Ovary (tissue), 10 donors: ENCODE measurements at places on chromosomes 7 and 10. TPM values are rescaled to one million over a fixed set of nuclear protein-coding genes. Genes with fewer than 3 reads are reported as not detected.
A peak's percentile ranks its signal among the peaks of the same experiment; 100 is the strongest.

DNA sequence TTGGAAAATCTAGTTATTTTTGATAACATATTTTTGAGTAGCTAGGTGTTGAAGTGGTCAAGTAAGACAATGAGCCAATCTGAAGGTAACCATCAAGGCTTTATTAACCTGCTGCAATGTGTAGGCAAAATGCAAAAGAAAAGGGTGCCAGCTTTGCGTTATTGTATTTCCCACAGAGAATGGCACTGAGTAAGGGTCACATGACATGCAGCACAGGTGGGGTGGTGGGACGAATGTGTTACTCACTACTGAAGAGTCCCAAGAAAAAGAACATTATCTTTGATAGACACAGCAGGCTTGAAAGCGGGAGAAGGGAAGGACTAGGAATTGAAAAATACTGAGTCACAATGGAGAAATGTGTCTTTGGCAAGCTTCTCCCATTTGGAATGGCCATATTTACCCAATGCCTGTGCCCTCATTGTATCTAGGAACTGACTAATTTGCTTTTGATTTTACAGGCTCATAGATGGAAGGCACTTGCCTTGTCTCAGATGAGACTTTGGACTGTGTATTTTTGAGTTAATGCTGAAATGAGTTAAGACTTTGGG lies 898.6 kb upstream of the POT1 start:
- no peak overlapping the region for H3K4me3 ChIP-seq
- no peak overlapping the region for H3K27ac ChIP-seq

DNA sequence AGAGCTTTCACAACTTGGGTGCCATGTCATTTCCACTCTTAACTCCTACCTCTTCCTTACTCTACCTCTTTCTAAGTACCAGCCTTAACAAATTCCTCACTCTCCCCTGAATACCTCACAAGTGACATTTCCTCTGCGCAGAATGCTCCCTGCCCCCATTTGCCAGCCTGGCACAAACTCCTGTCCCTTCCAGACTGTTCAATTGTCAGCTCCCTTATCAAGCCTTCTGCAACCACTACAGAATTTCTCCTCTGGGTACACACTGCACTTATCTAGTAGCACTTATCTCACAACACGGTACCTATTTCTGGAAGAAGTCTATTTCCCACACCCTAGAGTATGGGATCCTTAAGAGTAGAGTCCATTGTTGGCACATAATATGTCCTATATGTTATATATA lies 39.1 kb upstream of the ANAPC16 start:
- H3K27ac ChIP-seq: no peak overlapping the region
- no peak for DNase-seq
- no peaks in the 10 kb centered on the region for H3K36me3 ChIP-seq
- H3K4me3 ChIP-seq: no peak overlapping the region
- H3K27me3 ChIP-seq: no peaks in the 10 kb centered on the region
- H3K4me1 ChIP-seq: no peaks in the 10 kb centered on the region

DNA sequence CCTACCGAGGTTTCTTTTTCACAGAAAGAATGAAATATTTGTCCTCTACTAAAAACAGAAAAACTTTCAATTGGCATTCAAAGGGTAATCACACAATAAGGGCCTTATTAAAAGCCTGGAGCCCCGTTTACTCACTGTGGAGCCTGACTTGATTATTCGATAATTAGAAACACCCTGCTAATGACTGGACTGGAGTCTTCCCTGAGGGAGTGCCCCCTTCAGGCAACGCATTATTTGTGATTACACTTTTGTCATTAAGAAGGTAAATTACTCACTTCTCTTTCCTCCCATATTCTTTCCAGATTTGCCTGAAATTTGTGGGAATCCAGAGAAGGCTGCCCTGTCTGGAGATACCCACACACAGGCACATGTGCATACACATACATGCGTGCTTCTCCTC lies 444.2 kb upstream of the NPVF start:
- no peak for DNase-seq
- H3K4me1 ChIP-seq: peaks cover 7% of the 10 kb centered on the region
- no peak overlapping the region for H3K4me3 ChIP-seq
- no peak overlapping the region for H3K27ac ChIP-seq

- H3K4me1 ChIP-seq: peaks cover 13% of the 10 kb centered on the region
- no peak overlapping the region for H3K27ac ChIP-seq
- H3K27me3 ChIP-seq: no peaks in the 10 kb centered on the region
These were observed 229.3 kb upstream of the KLF14 start for GRCh38 chr7:130963339-130963738.

GRCh38 chr7:137986252-137987017 lies 15.5 kb downstream of the CREB3L2 start:
- H3K4me3 ChIP-seq: no peak overlapping the region
- H3K36me3 ChIP-seq: no peaks in the 10 kb centered on the region
- peak; percentile 64 for DNase-seq
- no peak overlapping the region for H3K27ac ChIP-seq
- H3K4me1 ChIP-seq: peaks cover 39% of the 10 kb centered on the region

GRCh38 chr7:46939089-46939488 lies 642.8 kb downstream of the TNS3 start:
- H3K27me3 ChIP-seq: no peaks in the 10 kb centered on the region
- no peaks in the 10 kb centered on the region for H3K4me1 ChIP-seq
- no peak overlapping the region for H3K27ac ChIP-seq
- DNase-seq: no peak

- no peaks in the 10 kb centered on the region for H3K4me1 ChIP-seq
- no peaks in the 10 kb centered on the region for H3K36me3 ChIP-seq
- no peaks in the 10 kb centered on the region for H3K27me3 ChIP-seq
- H3K27ac ChIP-seq: no peak overlapping the region
- no peak for DNase-seq
These were observed 133.6 kb downstream of the TMEM26 start for GRCh38 chr10:61319386-61320256.

The ACSL5 gene
- total RNA-seq: 20.6 TPM

The NKX1-2 gene
- 0.05 TPM for total RNA-seq
